ENCODE measurements at places on chromosomes 7 and 10.

GRCh38 chr7:33258491-33258951, 129.2 kb downstream of the BBS9 start:
- DNase-seq, result no peak

DNA sequence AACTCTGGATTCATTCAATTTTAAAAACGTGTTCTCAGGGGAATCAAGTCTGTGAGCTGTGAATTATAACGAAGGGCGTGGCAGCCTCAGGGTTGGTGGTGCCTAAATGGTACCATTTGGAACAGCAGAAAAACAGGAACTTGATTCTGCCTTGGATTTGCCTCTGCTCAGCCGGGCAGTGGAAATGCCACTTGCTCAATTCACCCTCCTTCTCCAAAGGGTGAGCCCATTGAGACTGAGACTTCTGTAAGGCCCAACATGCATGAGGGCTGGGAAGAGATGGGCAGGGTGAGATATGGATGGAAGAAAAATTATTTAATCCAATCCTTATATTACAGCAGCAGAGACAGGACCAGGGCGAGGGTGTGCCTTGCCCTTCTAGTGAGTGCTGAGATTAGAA, 107.1 kb upstream of the HABP2 start:
- DNase-seq, result no peak

DNA sequence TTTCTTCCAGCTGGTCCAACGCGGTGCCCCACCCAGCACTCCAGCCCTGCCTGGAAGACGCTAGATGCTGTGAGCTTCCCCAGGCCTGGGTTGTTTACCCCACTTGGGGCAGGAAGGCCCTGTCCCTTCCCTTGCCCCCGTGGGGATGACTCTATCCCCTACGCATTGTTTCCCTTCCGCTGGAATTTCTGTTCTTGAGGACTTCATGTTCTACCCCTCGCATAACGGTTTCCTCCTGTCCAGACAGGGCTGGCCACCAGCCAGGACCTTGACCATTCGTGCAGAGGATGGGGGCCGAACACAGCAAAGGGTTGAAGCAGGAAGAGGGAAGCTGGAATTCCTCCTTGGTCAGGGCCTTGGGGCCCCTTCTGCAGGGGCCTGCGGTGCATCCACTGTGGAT, 14.7 kb upstream of the SERPINE1 start:
- DNase-seq, result no peak

GRCh38 chr10:28925121-28925663, 247.9 kb downstream of the BAMBI start:
- no peak for DNase-seq

GRCh38 chr7:111057066-111057465, 33.9 kb upstream of the LRRN3 start:
- DNase-seq, result no peak

DNA sequence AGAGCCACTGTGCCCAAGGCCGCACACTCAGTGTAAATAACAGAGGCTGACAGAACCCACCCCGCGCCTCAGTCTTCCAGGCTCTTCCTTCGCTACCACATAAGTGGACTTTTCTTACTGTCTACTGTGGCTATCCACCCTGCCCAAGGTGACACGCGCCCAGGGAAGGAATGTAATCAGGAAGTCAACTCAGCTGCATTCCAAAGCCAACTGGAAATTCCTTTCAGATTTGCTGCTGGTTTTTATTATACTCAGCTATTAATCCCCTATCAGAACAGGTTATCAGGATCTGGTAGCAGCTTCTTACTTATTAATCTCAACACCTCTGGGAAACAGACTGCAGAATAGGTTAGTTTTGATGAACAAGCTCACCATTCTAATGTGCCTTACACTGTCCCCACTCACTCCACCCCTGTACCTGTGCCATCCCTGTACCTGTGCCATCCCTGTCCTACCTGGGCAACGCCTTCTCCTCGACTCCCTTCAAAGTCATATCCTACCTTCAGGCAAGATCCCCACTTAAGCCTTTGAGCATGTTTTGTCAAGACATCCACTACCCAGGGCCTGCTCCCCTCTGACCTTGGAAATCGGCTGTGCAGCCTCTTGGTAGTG, 90.7 kb downstream of the NHLRC2 start:
- DNase-seq, result no peak

DNA sequence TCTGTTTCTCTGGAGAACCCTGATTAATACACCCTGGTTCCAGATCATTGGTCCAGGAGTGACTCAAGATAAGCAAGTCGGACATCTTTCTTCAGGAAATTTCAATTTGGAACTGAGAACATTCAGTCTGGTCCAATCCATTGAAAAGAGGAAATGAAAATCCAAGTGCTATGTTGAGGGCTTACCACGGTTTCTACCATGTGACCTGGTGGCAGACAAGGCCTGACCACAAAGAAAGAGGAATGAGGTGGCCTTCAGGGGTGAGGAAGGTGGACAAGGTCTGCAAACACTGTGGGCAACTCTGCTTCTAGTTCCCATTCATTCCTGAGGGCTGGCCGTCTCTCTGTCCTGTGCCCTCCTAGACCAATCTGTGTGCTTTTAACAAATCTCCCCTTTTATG, 149.2 kb upstream of the GHITM start:
- no peak for DNase-seq

DNA sequence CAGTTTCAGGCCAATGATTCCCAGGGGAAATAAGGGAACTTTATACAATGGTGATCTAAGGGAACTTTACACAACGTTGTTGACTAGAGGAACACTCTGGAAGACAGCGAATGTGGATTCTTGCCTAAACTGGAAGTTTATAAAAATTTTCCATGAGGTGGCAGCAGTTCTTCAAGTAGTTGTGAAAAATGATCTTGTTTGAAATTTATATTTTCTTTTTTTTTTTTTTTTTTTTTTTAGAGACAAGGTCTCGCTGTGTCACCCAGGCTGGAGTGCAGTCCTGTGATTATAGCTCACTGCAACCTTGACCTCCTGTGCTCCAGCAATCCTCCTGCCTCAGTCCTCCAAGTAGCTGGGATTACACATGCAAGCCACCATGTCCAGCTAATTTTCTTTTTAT, 32.1 kb upstream of the GTF2I start:
- no peak for DNase-seq

DNA sequence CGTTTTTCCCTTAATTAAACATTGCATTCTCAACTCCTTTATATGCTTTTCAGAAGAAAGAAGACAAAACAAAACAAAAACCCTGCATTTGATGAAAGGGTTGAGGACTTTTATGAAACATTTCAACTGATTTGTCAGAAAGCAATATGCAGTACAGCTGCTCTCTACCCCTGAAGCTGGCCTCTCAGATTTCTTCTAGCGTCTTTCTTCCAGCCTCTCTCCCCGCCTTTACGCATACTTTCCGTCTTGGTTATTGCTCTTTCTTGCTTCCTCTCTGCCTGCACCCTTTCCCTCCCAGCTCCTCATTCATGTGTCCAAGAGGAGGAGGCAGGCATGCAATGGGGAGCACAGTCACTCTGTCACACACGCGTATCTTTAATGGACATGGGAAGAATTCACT, 91.0 kb upstream of the COL1A2 start:
- DNase-seq, result no peak

DNA sequence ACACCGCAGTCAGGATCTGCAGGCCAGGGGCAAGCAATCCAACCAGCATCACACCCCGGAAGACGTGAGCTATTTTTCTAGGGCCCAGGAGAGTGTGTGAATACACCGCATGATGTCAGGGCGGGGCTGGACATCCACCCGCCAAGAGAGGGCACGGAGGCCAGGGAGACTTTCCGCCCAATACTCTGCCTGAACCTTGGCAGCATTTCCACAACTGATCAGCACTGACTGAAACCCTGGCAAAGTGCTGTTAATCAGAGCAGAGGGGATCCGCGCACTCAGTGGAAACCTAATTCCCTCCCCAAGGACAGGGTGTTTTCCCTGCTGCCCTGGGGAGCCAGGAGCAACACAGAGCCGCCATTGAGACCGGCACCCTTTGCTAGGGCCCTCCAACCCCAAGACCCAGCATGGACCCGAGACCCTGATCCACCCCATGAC, 8.2 kb downstream of the MAD1L1 start:
- no peak for DNase-seq

DNA sequence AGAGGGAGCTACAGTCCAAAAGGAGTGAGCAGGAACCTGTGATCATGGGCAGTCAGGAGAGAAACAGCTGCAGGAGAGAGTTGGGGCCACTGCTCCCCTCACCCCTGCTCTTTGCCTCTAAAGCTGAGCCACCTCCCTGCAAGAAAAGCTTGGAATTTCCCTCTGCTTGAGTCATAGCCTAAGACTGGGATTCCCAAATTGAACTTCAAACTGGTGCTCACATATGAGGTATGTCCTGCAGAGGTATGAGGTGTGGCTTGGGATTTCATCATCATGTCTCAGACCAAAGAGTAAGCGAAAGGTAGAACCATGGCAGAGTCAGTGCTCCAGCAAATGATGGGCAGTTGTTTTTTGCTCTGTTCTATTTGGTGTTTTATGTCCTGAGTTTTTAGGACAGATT, 237.1 kb upstream of the NRP1 start:
- no peak for DNase-seq
